ENCODE measurements at places on chromosomes 5 and 9.

DNA sequence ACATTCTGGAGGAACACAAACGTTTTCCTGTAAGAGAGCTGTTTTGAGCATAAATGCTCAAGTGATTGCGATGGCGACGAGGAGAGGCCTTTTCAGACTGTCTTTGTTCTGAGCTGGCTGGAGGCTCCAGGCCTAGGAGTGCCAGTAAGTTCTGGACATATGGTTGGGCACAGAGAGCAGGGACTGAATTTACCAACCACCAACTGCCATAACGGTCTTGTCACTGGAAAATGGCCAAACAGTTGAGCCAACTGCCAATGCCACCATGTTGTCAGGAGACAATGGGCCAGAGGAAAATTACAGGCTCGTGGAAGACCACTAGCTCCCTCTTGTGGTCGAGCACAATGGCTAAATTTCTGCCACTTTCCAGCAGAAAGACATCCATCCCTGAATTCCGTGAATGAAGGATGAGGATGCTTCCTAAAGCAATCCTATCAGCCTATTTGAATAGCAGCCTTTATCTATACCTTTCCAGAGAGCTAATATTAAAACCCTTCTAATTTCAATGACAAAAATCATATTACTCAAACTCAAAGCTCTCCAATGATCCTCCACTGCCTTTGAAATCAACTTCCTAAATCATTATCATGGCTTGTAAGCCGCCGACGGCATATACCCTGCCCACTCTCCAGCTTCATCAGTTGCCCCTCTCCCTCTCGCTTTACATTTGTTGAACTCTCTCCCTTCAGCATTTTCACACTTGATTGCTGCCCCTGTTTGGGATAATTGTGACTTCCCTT is 66.9 kb upstream of the GLIS3 start:
- DNase-seq, result peak; percentile 55

GRCh38 chr9:123397975-123398374 is 42.0 kb downstream of the CRB2 start:
- peak; percentile 84 for DNase-seq

DNA sequence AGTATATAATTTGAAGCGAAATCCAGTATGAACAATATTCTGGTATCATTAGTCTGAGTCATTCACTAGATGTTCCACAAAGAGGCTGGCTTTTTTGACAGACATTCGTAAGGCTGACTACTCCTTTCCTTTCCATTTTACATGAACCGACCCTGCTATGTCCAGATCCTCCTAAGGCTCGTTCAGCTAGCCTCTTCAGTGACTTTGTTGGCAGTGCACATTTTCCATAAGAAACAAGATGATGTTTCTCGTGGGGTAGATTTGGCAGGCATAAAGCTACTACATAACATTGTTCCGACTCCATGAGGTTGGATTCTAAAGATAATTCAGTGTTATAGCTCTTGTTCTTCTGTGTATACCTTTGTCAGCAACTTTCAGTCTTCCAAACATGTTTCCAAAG is 49.0 kb downstream of the ZNF462 start:
- no peak for DNase-seq

DNA sequence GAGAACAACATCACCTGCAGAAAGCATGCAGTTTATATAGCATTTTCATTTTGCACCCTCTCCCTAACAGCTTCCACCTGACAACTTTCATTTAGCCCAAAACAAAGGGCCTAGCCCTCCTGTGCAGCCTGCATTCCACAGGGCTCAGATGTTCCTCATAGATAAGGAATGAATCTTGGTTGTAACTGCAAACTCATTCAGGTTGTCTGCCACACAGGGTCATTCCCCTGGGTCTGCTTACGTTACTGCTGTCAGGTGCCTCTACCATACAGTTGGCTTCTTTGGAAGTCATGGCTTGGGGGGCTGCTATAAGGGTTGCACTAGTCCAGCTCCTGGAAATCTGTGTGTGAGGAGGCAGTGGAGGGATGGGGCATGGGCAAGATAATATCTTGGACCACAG is 2.7 kb upstream of the DCP2 start:
- DNase-seq, result no peak

DNA sequence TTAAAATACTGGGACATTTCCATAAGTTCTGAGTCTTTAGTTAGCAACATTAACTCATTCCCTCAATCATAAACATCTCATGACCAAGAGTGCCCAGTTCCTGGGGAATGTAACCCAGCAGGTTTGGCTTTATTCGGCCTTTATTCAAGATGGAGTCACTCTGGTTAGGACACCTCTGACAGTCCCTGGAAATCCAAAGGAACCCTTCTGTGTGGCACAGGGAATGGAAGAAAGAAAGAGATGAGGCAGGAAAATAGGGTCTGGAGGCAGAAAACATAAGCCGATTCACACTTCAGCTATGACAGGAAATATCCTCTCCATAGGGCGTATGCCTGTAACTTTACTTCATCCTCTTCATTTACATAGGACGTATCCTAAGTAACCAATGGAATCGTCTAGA is 53.5 kb downstream of the FXN start:
- no peak for DNase-seq

- no peak for DNase-seq
Observed at GRCh38 chr9:7316166-7316795, 483.3 kb downstream of the DMAC1 start.

DNA sequence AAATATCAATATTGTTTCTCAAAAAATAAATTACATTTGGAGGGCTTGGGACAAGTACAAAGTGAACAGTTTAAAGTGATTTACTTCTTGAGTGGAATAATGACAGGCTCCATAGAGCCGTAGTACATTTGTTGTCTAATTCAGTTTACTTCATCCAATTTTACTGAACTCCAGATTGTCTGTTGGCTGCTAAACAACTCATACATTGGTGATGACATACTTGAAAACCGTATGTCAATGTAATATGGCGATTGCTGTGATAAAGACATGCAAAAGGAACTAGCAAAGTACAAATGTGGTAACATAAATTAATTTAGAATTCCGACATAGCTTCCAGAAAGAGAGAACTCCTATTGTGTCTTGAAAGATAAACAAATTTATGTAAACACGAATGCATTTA is 1197.5 kb upstream of the CDH18 start:
- no peak for DNase-seq

- DNase-seq, result no peak
Observed at GRCh38 chr9:84207491-84207951, 133.0 kb downstream of the SLC28A3 start.

DNA sequence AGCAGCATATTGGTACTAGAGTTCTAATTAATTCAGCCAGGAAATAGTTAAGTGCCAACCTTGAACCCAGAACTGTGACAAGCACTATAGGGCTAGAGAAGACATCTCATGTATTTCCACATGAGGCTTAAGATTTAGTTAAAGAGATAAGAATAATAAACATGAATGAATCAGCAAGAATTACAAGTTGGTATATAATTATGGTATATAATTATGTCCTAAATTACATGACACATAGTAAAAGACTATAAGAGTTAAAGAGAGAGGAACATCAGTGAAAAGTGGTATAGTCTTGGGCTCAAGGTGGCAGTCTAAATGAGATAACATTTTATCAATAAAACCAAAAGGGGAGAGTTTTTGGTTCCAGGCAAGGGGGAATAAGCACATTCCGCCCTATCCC is 223.1 kb upstream of the NFIL3 start:
- no peak for DNase-seq

DNA sequence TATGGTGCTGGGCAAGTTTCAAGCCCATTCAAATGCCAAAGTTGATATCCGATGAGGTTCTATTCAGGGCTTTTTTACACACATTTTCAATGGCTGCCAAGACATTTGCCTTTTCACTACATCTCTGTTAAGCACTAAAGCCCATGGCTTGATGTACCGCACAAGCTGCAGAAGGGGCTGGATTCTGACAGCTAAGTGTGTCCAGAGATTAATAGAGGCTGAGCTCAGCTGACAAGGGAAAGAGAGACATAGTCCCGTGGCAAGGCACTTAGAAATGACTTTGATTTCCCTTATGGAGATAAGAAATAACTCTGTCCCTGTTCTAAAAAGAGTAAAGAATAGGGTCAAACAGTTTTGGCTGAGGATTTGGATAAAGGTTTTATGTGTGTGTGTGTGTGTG is 198.6 kb downstream of the DMRT2 start:
- DNase-seq, result no peak

- DNase-seq, result no peak
Observed at GRCh38 chr9:76302947-76303550, 91.2 kb downstream of the RFK start.

GRCh38 chr5:157004893-157005551 is 42.0 kb upstream of the TIMD4 start:
- DNase-seq, result no peak

DNA sequence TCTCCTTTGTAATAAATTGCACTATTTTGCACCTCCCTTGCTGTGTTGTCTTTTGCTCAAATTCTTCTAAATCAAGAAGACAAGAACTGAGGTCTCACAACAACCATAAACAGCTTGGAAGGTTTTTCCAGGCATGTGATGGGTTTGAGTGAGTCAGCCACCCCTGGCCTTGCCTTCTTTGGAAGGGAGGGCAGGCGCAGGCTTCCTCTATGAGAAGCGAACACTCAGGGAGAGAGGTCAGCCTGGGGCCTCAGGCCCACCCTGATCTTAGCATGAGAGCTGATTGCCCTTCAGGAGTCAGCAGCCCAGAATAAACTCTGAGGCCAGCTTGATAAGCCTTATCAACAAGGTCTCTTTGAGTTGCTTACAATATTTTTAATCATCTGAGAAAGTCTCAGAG is 31.6 kb downstream of the S1PR3 start:
- DNase-seq, result no peak

- DNase-seq, result no peak
Observed at GRCh38 chr9:21711504-21711903, 90.9 kb upstream of the MTAP start.

GRCh38 chr9:112439171-112439570 is 47.5 kb upstream of the KIAA1958 start:
- peak; percentile 21 for DNase-seq

- no peak for DNase-seq
Observed at GRCh38 chr9:8860925-8861324, 1061.3 kb upstream of the DMAC1 start.

- no peak for DNase-seq
Observed at GRCh38 chr5:149609640-149610219, 28.4 kb downstream of the ARHGEF37 start.

DNA sequence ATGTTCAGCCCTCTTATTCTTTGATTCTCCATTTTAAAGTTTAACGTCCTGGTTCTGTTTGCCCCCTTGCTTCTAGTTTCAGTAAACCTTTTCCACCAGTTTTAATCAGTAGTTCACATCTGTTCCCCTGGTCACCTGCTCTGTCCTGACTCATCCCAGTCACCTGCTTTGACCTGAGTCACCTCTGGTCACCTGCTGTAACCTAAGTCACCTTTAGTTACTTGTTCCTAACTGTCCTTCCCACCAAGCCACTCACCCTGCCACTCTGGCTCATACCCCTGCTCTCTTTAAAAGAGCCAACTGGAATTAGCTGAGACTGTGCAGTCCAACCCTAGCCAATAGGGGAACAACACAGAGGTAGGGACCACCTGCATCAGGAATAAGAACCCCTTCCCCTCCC is 43.0 kb downstream of the SEMA6A start:
- DNase-seq, result no peak

GRCh38 chr5:134451225-134451935 is 39.7 kb upstream of the CDKN2AIPNL start:
- no peak for DNase-seq

GRCh38 chr5:64206653-64207052 is 41.0 kb downstream of the RNF180 start:
- no peak for DNase-seq

All from NCI-H1417 (cell line).